ENCODE measurements at places on chromosomes 4 and X.

GRCh38 chr4:81905971-81906370, 434.3 kb upstream of the RASGEF1B start:
- no peak for DNase-seq

DNA sequence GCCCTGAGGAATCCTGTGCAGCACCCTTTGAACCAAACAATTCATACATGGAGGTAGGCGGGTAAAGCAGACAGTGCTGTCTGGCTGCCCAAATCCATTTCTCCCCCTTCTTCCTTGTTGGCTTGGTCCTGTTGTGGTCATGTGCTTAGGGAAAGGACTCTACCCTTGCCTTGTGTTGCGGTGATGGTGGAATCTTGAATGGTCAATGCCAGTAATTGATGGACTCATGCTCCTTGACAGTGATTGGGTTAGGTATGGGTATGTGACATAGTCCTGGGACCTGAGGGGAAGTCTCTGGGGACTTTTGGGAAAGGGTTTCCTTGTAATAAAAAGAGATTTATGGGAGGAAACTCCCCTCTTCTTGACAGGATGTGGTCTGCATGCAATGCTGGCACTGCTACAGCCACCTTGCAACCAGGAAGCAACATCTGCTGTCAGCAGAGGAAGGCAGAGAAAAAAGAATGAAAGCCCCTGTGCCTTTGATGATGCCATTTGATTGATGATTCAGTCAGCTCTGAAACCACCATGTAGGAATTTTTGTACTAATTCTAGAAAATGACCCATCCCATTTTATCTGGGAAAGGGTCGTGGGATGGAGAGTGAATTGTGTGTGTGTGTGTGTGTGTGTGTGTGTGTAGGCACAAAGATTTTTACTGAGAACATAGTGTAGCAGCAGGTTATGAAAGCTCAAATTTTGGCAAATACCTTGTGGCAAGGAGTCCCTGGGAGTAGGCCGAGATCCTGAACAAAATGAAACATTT, 30.0 kb upstream of the HUWE1 start:
- DNase-seq: no peak

DNA sequence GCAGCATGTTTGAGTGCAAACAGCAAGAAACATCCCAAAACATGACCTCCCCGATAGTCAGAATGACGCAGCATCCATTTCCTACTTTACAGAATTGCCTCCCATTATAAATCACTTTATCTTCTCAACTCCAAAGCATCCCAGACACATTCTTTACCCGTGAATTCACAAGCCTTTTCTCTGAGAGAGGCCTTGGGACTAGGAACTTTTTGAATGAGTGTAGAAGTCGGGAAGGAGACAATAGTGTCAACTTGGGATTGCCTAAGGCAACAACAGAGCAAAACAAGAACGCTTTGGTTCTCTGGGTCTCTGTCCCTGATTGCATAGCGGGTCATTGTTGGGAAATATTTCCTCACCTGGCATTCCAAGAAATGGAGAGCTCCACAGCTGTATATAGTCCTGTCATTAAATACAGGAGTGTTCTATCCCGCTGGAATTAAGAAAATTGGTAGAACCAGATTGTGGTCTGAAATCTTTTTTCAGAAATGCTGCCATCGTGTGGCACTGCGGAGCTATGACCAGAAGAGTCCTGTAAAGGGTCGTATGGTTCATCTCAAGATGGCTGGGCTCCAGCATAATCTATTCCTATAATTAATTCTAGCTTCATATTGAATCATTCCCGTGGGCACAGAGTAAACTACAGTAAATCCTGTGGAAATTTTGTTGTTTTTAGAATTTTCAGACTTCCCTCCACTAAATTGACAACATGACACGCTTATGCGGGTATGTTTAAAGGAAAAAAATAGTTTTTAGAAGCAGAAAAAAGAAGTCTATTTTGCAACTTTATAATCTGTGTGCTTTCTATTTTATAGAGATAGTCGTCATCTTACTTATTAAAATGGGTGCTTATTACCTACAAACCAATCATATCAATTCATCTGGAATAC, 2.0 kb upstream of the SPP1 start:
- DNase-seq: peak; percentile 51

- DNase-seq: no peak
These were observed 105.2 kb upstream of the STX18 start for GRCh38 chr4:4647041-4647440.

GRCh38 chr4:66568001-66568400, 897.7 kb upstream of the EPHA5 start:
- no peak for DNase-seq
